ENCODE measurements at places on chromosomes 13 and 19. TPM values are rescaled to one million over a fixed set of nuclear protein-coding genes. Genes with fewer than 3 reads are reported as not detected.

DNA sequence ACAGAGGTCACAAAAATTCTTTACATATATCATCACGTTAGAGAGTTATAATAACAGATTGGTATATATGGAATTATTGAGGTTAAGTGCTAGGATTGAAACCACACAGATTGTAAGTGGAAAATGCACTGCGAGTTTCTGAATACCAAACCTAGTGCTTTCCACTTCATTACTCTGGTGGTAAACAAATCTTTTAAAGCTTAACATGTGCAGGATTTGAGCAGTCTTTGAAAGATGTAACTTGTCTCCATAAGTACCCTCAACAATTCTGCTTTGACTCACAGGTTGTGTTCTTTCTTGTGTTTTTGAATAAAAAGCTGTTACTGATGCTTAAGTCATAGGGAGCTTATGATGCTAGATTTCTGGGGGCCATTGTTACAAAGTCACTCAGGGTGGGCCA lies 314.7 kb upstream of the DACH1 start:
- no peak for DNase-seq

GRCh38 chr13:41905600-41906254 lies 55.2 kb downstream of the VWA8 start:
- DNase-seq = peak; percentile 18

DNA sequence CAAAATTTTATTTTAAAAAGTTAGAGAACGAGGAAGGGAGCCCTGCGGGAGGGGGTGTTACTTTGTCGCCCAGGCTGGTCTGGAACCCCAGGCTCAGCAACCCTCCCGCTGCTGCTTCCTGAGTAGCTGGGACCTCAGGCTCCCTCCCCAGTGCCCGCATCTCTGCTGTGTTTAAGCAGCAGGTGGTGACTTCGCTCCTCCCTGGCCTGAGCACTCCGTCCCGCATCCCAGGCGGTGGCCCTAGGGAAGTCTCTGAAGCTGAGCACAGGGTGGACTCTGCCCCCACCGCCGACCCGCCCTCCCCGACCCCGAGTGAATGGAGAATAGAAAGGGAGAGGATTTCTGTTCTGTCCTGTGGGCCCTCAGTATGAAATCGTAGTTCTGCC lies 30.5 kb downstream of the ZNF701 start:
- no peak for DNase-seq

DNA sequence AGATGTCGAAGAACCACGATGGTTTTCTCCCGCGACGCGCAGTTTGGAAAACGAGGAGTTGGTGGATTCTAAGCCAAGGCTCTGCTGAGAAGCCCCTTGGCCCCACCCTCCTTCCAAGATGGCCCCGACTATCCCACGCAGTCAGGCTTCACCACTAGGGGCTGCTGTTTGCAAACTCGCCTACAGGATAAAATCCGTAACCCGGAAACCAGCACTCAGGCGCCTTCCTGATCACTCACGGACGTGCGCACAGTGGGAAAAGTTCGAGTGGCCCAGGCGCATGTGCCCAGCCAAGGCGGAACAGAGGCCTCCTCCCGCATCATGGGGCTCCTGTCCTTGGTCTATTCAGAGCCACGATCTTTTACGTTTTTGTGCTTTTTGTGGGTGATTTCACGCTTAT lies 19.2 kb upstream of the UQCR11 start:
- no peak for DNase-seq

The TMEM145 gene
- total RNA-seq = not detected
